ENCODE measurements at places on chromosomes 5 and 9. TPM values are rescaled to one million over a fixed set of nuclear protein-coding genes. Genes with fewer than 3 reads are reported as not detected.

The MOB3B gene
- total RNA-seq, result 6.6 TPM

GRCh38 chr5:36882250-36882649, 5.7 kb downstream of the NIPBL start:
- DNase-seq, result no peak

- DNase-seq, result no peak
Observed at GRCh38 chr5:133936651-133937015, 31.8 kb downstream of the C5orf15 start.

The CDC37L1 gene
- 22.5 TPM for total RNA-seq

The DNAH5 gene
- 0.14 TPM for total RNA-seq

- no peak for DNase-seq
Observed at GRCh38 chr9:129554649-129555048, 66.3 kb downstream of the C9orf50 start.

- DNase-seq, result no peak
Observed at GRCh38 chr9:99190597-99191283, 31.0 kb downstream of the ALG2 start.

DNA sequence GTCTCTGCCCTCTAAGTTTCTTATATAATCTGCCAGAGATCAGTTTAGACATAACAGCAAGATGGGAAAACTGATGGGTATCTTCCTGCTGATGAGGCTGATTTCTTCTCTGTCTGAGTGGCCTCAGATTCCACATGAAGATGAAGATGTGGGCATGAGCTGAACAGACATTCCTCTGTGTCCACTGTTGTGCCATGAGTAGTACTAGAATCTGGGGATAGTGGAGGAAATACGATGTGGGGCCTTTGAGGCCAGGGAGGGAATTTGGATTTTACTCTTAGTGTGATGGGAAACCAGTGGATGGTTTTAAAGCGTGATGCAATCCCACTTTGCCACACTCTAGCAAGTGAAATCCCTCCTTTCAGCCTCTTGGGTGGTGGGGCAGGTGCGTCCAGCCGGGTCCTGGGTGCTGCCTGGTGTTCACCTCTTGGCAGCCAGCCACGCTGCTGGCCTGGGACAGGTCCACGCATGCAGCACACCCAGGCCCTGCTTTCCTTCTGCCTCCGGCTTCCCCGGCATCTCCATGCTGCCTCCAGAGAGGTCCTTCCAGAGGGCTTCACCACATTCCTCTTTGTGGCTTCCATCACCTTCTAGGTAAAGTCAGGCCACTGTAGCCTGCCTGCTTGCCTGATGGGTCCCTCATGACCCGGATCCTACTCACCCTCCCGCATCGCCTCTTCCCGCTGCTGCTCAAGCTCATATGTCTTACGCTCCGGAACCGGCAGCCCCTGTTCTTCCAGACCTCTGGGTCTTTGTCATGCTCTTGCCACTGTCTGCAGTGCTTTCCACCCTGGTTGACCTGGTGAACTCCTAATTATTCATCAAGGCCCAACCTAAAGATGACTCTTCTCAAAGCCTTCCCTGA, 28.1 kb upstream of the SH3PXD2B start:
- no peak for DNase-seq

DNA sequence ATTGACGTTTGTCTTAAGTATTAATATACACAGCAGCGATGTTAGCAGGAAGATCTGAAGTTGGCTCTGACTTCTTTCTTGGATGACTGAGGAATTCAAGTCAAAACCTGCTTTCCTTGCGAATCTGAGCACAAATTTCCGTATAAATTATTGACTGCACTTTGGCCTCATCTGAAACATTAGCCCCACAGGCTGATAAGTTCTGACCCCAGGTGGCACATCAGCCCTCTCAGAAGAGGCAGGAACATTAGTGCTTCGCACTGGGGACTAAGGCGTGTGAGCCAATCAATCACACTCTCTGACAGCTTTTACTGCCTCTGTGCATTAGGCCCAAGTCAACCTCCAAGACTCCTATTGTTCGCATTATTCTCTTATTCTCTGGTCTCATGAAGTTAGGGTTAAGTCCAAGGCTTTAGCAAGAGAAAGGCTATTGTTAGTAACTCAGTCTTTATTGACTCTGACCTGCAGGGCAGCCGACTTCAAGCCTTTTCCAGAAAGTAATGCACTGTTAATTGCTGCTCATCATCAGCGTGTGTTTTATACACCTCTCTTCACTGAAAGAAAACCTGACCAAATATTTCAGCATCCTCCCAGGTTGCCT, 84.2 kb downstream of the ZNF608 start:
- DNase-seq, result no peak

- no peak for DNase-seq
Observed at GRCh38 chr9:624935-625500, 216.5 kb upstream of the DMRT1 start.

The CPLANE1 gene
- total RNA-seq, result 24.1 TPM

- DNase-seq, result no peak
Observed at GRCh38 chr5:35047785-35048404, at the start of gene AGXT2. TSS of gene AGXT2 (minus strand) at chr5:35047949. CDS start at chr5:35047892, 57 bp downstream.

GRCh38 chr5:149217803-149218155, 53.9 kb upstream of the AFAP1L1 start:
- DNase-seq, result no peak

DNA sequence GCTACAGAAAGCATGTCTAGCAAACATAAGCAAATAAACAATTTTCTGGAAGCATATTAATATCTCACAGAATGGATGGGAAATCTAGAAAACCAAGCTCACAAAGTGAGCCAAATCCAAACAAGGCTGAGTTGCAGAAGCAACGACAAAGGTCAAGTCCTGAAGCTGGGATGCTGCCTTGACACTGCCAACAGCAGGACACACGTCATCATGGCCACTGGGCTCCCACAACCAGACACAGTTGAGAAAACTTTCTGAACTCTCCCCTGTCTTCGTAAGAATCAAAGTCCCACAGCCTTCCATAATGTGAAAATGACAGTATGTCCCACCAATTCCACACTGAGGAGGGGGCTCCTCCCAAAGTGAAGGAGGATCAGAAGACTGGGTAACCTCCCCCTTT, 37.6 kb downstream of the EPB41L4A start:
- DNase-seq, result no peak

DNA sequence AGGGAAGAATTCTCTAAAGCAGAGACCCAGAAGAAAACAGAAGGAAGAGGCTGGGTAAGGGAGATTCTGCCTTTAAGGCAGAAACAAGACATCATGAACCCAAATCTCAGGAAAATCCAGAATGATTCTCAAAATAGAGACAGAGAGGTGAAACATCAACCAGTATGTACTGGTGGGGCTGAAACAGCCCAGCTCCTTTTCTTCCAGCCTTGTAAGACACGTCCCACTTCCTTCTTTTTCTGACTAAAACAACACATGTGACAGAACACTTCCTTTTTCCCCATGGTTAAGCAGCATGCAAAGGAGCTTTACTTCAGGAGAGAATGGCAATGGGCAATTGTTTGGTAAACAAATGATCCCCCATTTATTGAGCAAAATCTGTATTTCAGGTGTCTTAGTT, 230.8 kb upstream of the NR4A3 start:
- DNase-seq, result no peak

- DNase-seq, result no peak
Observed at GRCh38 chr5:100772548-100772947, 130.5 kb downstream of the ST8SIA4 start.

GRCh38 chr9:82600536-82601292, 462.2 kb downstream of the RASEF start:
- no peak for DNase-seq

DNA sequence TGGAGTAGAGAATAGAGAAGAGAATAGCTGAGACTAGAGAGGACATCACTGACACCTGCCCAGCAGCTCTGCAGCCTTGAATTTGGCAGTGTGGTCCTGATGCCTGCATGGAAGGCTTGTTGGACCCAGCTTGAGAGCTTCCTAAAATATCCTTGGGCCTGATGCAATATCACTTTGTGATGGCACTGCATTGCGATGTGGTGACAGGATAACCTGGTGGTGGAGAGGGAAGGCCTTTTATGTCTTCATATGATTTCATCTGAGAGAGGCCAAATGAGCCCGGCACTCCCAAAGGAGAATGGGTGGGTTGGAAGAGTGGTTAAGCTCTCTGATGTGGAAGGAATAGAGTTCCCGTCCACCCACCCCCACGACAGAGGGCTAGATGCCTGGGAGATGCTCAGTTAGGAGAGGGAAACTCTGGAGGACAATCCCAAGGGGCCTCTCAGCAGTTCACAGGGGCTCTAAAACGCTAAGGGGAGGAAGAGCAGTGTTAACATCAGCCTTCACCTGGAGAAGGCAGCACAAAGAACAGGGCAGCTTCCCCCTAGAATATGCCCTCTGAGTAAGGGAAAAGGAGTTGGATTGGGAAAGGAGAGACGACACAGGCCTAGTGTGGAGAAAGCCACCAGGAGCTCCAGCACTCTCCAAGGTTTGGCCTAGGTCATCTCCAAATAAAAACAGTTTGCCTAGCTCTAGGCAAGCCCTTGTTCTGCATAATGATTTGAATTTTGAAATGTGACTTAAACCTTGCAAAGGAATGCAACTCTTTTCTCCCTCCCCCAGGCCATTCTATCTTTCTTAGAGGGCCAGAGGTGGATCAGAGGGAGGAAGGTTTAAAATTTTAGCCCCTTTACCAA, 99.8 kb upstream of the SSBP2 start:
- no peak for DNase-seq

GRCh38 chr5:36374266-36374862, 72.7 kb upstream of the RANBP3L start:
- no peak for DNase-seq

GRCh38 chr5:61999371-61999770, 306.6 kb upstream of the KIF2A start:
- DNase-seq, result no peak

GRCh38 chr9:38281196-38281595, 111.3 kb upstream of the ALDH1B1 start:
- DNase-seq, result no peak

The FAM200C gene
- 6.0 TPM for total RNA-seq

- no peak for DNase-seq
Observed at GRCh38 chr5:149581931-149582768, 852 bp downstream of the ARHGEF37 start.

GRCh38 chr5:74506119-74506518, 134.4 kb downstream of the ENC1 start:
- DNase-seq, result no peak

DNA sequence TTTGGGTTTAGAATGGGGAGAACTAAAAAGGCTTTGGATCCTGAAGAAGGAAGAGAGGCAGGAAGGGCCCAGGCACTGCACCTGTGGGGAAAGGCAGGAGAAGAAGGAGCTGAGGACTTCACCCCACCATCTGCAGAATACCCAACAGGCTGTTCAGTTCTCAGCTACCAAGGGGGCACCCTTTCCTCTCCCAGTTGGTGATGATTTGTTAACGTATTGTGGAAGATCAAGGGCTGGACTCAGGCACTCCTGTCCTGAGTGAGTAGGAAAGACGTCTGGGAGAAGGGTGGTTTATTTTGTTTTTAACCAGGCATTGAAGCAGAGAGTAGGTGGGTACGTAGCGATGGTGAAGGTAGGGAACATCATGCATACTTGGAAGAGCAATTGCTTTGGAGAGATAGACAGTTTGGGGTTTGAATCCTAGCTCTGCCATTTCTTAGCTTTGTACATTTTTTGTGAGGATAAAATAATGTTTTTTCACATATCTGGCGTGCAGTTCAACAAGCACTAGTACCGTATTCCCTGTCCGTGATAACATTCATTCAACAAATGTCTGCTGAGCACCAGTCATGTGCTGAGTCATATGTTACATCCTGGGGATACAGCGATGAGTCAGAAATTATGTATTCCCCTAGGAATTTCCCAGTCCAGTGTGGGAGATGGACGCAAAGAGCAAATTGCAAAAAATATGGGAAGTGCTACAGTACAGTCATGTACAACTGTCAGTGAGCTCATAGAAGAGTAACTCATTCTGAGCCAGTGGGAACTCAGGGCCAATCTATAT, 2.1 kb downstream of the MSANTD3 start:
- no peak for DNase-seq

DNA sequence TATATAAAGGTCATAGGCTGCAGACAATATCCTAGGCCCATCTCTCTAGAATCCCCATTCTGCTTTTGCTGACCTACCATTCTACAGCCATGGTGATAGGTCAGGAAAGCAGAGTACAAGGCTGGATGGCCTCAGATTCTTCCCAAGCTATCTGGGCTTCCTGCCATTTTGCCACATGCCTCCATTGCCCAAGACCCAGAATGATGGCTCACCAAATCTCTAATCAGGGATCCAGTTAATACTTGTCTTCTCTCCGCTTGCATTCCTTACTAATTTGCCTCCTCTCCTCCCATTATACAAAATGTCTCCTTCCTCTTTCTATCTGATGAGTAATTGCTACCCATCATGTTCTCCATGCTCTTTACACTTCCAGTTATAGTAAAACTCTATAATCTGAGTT, 22.7 kb upstream of the NDUFS4 start:
- no peak for DNase-seq

The SPAAR gene
- 3.2 TPM for total RNA-seq

- DNase-seq, result no peak
Observed at GRCh38 chr9:87290241-87291052, 207.2 kb upstream of the DAPK1 start.

DNA sequence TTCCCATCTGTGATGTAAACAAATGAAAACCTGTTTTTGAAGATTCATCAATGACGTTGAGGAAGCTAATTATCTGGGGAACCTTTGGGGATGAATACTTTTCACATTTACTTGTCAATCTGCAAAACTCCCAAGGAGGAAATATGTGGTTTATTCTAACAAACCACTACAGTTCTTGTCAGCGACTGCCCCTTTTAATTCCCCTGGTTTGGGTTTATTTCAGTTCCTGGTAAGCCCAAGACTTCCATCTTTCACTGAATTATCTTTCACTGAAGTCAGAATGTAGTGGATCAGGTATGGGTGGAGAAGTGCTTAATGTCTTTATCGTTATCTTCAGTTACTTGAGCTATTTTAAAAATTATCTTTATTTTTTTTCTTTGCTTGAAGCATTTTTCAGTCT, 40.2 kb downstream of the TLR4 start:
- no peak for DNase-seq

- DNase-seq, result no peak
Observed at GRCh38 chr5:34648840-34649158, 7.3 kb upstream of the RAI14 start.

The NR5A1 gene
- not detected for total RNA-seq

DNA sequence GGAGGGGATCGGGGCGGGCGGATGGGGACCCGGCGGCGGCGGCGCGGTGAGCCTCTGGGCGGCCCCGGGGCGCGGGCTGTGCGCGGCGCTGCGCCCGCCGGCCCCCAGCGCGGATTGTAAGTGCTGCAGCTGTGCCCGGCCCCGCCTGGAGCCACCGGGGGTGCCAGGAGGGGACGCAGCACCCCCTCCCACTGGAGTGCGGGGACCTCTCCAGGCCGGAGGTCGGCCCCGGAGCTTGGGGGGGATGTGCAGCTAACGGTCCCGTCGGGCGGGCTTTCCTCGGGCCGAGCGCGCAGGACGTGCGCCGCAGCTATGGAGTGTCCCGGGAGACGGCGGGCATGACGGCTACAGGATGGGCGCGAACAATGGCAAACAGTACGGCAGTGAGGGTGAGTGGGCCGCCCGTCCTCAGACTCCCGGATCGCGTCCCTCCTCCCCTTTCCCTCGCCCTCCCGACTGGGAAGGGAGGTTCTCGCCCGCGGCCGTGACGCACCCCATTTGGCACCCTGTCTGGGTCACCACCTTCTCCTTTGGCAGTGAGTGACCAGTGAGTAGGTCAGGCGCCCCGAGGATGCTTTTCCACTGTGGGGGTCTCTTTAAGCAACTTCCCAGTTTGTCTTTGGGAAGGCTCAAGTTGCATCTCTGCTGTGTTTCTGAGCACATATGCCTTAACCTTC, 483 bp downstream of the FBXL7 start:
- peak; percentile 38 for DNase-seq
